Adrenal gland (tissue), 19 donors: ENCODE measurements at places on chromosomes 5 and 9. TPM values are rescaled to one million over a fixed set of nuclear protein-coding genes. Genes with fewer than 3 reads are reported as not detected.

ATP10B gene
- not detected for polyA plus RNA-seq

SPAG8 gene
- polyA plus RNA-seq: 4.2 TPM

TMEM215 gene
- polyA plus RNA-seq: not detected

SLC28A3 gene
- polyA plus RNA-seq: 0.04 TPM

SLC27A6 gene
- polyA plus RNA-seq: 1.0 TPM

G3BP1 gene
- polyA plus RNA-seq: 90.3 TPM

CDH12 gene
- 0.80 TPM for polyA plus RNA-seq

SPAAR gene
- 2.0 TPM for polyA plus RNA-seq

C9 gene
- 0.07 TPM for polyA plus RNA-seq

CCL27 gene
- polyA plus RNA-seq: not detected

TAF11L5 gene
- polyA plus RNA-seq: not detected

SLC36A3 gene
- polyA plus RNA-seq: not detected

TXNDC8 gene
- not detected for polyA plus RNA-seq

SLC22A4 gene
- 3.3 TPM for polyA plus RNA-seq

MAP3K1 gene
- 4.9 TPM for polyA plus RNA-seq

PCDHGC4 gene
- 1.0 TPM for polyA plus RNA-seq

GRAMD2B gene
- 19.2 TPM for polyA plus RNA-seq

GRXCR2 gene
- not detected for polyA plus RNA-seq

SPINK5 gene
- polyA plus RNA-seq: 0.61 TPM

KCTD16 gene
- 0.48 TPM for polyA plus RNA-seq

BTNL9 gene
- 47.9 TPM for polyA plus RNA-seq

HAVCR2 gene
- 6.2 TPM for polyA plus RNA-seq

ENC1 gene
- polyA plus RNA-seq: 2.7 TPM

LCN10 gene
- polyA plus RNA-seq: 2.4 TPM

CDKN2B gene
- 4.3 TPM for polyA plus RNA-seq
